Kidney epithelial cell (primary cell): ENCODE measurements at places on chromosomes 2 and 18.

DNA sequence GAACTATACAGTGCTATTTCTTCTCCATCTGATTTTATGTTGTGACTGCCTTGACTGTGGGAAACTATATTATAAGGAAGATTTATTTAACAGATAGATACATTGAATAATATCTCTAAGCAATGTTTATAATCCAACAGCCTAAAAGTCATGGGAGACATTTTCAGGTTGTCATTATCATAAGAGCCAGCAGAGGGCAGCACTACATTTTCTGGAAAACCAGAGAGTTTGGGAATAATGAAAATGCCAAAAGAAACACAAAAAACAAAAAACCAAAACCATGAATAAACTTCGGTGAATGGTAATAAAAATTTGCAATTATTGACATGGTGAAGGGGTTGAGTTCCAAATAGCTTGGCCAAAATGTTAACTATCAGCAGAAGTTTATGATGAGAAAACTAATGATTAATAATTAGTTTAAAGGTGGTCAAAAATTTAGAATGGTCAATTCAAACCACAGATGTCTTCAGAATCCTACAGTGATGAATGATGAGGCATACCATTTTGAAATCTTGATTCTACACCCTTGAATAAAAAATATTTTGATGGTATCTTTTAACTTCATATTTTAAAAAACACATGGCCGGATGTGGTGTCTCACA is 4.7 kb downstream of the EEF1B2 start:
- DNase-seq, result no peak

DNA sequence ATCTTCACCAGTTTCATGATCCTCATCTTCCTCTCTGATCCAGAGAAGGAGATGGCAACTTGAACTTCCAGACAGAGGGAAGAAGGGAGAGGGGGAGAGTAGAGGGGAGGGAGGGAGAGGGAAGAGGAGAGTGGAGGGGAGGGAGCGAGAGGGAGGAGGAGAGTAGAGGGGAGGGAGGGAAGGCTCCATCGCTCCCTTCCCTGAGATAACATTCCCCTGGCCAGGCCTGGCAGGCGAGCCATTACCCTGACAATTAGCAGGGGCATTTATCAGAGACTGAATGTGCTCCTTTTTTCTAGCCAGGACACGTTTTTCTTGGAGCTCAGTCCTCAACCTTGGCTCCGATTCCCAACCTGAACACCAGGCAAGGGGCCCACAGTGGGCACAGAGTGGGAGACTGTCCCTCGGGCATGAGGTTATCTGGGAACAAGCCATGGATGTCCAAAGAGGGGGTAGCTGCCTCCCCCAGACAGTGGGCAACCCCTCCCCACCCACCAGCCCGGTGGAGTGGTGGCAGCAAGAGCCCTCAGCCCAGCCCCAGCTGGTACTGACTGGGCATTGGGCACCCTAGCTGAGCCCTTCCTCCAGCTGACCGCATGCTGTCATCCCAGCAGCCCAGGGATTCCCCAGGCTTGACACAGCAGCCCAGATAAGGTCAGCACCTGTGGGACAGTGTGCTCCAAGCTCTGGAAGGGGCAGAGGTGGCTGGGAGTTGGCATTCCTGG is 81.8 kb downstream of the TNS1 start:
- DNase-seq, result no peak

- DNase-seq, result no peak
Measured at GRCh38 chr18:24266131-24266530, 127.3 kb downstream of the CABYR start.

DNA sequence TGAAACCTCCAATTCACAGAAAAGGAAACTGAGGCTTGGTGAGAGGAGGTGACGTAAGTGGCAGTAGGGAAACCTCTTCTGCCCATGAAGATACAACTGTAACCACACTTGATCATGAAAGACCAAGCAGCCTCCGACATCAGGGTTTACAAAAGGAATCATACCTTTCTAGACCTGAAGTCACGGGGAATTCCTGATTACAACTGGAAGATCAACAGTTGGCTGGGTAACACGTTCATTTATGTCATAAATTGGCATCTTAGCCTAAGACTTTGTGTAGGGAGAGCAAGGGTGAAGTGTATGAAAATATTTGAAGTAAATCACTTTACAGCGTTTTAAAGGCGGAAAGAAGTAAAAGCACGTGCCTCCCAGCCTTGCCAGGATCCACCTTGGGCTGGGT is 922 bp downstream of the HS1BP3 start:
- no peak for DNase-seq

- DNase-seq, result no peak
Measured at GRCh38 chr2:133652398-133652797, 84.1 kb upstream of the NCKAP5 start.

DNA sequence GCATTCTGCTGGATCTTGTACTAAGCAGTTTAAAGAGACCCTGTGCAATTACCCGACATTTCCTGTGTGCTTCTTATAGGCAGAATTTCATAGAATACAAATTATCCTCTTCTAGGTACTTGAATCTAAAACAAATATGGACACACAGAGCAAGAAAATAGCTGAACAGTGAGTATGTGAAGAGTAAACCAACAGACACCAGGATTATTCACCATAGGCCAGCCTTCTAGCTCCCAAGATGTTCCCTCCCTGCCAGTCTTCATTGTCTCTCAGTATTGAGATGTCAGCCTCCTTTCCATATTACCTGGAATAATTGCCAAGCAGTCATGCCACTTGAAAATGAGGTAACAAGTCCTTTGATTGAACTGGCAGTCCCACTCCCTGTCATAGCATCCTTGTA is 187.1 kb downstream of the PTPRM start:
- no peak for DNase-seq

DNA sequence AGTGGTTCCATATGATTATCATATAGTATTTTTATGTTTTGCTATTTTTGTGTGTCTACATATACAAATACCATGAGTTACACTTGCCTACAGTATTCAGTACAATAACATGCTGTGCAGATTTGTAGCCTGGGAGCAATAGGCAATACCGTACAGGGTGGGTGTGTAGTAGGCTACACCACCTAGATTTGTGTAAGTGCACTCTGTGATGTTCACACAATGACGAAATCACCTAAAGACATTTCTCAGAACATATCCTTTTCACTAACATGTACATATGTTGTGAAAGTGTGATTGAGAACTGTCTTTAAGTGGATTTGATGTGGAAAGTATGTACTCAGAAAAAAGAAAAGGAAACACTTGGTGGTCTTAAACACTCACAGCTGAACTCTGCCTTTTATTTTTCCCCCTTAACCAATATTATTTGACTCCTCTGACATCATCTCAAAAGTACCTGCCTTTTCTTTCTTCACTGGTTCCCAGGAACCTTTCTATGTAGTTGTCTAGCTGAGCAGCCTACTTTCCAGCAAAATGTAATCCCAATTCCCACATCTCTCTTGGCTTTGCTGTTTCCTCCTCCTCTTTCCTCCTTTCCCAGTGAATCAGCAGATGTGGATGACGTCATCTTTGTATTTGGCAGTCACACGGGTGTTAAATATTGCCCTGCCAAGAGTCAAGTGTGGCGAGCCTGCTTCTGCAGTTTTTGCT is 47.7 kb downstream of the OSBPL6 start:
- peak; percentile 81 for DNase-seq

GRCh38 chr2:219175486-219175885 is 1.2 kb downstream of the CNPPD1 start:
- no peak for DNase-seq

GRCh38 chr2:200373973-200374416 is 67.5 kb downstream of the SPATS2L start:
- no peak for DNase-seq

- no peak for DNase-seq
Measured at GRCh38 chr18:47530695-47531094, 279.2 kb upstream of the SKOR2 start.

- no peak for DNase-seq
Measured at GRCh38 chr2:172093416-172094293, 8.3 kb downstream of the DLX1 start.

GRCh38 chr2:167890739-167891138 is 356.7 kb downstream of the STK39 start:
- DNase-seq, result no peak

DNA sequence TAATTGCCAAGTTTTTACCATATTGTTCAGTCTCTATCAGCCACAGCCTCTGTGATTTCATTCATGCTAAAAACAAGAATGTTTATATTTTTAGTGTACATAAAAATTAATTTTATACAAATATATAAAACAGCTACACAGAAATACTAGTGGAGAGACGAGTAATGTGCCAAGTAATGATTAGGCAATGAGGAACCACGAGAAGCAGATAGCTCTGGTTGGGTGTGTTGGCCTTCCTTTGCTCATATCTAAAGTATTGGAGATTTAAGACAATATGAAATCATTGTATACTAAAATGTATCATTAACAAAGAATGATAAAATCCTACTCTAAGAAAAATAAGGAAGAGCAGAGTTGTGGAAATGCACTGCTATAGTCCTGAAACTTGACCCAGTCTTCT is 326.7 kb downstream of the AGAP1 start:
- no peak for DNase-seq

DNA sequence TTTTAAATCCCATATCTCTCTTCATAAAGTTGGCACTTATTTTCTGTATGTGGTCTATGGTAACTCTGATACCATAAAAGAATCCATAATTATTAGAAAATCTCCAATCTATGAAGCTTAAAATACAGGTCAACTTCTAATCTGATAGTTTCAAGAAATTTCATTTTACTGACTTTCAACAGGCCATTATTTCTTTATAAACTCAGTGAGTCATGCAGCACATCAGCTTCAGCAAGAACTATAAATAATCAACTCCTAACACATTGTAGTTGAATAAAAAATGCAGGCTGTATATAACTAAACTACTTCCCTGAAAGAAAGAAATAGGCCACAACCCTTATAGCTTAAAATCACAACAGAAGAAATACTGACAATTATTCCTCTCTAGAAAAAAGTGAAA is 204.3 kb upstream of the CCDC150 start:
- DNase-seq, result no peak

DNA sequence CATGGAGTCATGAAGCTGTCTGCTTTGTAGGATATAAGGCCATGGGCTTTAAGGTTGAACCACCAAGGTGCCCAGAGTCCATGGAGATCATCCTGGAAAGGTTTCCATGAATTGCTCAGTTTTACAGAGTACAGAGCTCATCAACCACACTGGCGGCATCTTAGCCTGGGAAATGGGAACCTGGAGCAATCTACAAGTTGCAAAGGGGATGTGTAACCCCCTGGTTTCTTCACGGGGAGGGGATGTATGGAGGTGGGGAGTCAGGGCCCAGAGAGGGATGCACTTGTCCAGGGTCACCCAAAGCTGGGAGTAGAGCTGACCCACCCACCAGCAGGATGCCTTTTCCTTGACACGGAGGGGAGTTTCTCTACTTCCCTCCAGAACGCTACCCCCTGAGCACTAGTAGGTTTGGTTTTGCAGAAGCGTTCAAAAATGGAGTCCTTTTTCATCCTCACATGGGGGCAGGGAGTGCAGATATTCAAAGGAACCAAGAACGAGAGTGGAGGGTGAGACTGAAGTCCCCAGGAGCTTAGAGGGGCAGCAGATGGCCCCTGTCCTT is 7.2 kb downstream of the TMEM37 start:
- DNase-seq, result no peak

DNA sequence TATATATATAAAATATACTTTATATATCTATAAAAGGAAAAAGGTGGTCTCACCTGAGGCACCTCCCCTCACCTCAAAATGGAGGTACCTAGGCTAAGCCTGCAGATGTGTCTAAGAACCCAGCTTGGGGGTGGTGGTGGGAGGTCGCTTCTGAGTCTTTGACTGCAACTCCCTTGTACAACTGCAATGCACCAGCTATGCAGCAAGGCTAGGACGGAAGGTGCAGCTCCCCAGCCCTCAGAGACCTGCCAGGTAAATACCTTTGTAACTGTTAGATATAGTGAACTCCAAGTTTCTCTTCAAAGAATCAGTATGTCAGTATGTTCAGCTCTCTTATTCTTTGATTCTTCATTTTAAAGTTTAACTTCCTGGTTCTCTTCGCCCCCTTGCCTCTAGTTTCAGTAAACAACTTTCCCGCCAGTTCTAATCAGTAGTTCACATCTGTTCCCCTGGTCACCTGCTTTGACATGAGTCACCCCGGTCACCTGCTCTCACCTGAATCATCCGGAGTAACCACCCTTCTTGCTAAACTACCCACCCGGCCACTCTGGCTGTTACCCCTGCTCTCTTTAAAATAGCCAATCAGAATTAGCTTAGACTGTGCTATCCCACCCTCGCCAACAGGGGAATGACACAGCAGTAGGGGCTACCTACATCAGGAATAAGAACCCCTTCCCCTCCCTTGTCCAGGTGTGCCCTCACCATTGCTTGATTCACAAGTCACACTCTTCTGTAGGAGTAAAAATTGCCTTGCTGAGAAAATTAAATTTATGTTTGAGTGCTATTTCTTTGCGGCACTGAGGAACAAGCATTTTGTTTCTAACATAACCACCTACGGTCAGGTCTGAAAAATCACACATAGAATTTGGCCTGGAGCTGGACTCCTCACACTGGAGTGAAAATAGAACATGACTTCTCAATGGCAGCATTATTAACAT is 24.7 kb upstream of the IMPA2 start:
- no peak for DNase-seq

GRCh38 chr2:122519366-122519765 is 763.9 kb downstream of the TSN start:
- DNase-seq, result no peak

DNA sequence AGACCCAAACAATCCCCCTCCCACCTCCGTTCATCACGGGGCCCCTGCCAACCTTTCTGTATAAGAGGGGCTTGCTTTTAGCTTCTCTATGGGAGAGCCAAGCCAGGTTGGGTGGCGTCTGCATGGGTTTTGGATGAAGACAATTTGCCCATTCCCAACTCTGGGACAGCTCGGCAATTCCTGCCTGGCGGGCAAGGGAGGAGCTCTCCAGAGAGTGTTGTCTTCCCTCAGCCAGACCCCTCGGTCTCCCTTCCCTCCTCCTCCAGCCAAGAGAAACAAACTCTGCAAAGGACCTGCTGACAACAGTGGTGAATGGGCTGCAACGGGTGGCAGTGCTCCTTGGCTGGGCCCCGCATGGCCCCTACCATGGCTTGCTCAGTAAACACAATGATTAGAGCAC is 267.2 kb upstream of the HDAC4 start:
- DNase-seq, result no peak

- no peak for DNase-seq
Measured at GRCh38 chr18:67417864-67418523, 98.5 kb downstream of the DSEL start.

- no peak for DNase-seq
Measured at GRCh38 chr2:219442256-219443015, 7.8 kb downstream of the SPEG start.

DNA sequence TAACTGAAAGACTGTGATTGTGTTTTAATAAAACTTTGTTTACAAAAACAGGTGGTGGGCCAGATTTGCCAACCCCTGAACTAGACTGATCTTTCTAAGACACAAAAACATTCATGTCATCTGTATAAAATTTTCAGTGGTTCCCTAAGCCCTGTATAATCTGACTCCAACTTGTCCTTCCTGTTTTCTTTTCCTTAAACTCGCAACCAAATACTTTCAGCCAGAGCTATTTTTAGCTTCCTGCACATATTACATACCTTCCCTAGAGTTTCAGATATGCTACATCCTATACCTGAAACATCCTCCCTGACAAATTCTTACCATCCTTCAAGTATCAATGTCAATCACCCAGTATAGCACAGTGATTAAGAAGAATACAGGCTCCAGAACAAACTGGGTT is 4.8 kb downstream of the GCFC2 start:
- DNase-seq, result no peak
